ENCODE measurements at places on chromosomes 1 and 21.

GRCh38 chr1:215005078-215005477 lies 77.5 kb upstream of the KCNK2 start:
- DNase-seq = no peak

GRCh38 chr1:108653431-108654105 lies 7.3 kb downstream of the HENMT1 start:
- DNase-seq = no peak

- no peak for DNase-seq
Measured at GRCh38 chr1:218636548-218636947, 291.4 kb downstream of the TGFB2 start.

GRCh38 chr1:201450721-201451291 lies 18.2 kb downstream of the PHLDA3 start:
- no peak for DNase-seq

GRCh38 chr1:165376811-165377311 lies 20.3 kb upstream of the LMX1A start:
- DNase-seq = no peak

DNA sequence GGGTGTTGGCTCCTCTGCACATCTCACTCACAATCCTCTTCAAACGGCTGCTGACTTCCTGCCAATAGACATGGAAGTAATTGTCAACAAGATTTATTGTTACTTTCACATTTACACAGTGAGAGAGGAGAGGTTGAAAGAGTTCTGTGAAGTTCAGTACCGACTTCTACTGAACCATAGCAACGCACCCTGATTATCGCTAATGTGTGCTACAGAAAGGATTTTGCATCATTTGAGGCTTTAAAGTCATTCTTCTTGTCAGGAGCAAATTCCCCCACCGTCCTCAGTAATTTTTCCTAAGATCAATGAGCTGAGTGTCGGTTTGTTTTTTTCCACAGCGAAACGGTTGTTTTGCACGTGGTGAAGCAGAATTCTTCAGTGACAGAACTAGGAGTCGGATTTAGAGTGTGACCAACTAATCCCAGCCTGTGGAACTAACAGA lies 361.0 kb downstream of the ADGRL2 start:
- DNase-seq = no peak

- DNase-seq = no peak
Measured at GRCh38 chr1:40764981-40765380, 18.6 kb upstream of the KCNQ4 start.

- DNase-seq = peak; percentile 51
Measured at GRCh38 chr1:26529655-26530409, at the start of gene RPS6KA1. RPS6KA1 (plus strand) TSS chr1:26529761; CDS start chr1:26529921, 160 bp downstream.

DNA sequence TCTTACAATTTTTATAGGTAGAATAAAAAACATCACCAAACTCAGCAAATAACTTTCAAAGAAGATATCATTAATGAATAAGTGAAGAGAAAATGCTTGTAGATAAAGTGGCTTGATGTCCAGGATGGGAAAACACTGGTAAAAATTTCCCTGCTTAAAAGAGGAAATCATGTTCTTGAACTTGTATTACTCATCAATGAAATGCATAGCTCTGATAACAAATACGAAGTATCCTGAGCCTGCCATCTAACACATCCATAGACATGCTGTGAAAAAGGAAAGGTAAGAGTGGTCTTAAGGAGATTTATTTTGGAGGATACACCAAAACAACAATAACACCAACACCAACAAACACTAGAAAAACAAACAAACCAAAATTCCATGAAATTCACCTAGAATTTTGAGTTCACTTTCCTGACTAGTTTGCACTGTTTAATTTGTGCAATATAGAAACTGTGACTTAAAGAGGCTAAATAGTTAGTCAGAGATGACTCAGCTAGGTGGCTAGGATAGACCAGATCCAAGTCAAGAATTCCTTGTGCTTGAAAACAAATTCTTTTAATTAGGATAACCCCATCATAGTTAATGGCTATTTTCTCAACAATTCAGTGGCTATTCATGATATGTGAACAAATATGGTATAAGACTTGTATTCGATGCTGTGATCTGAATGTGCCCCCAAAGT lies 179.8 kb upstream of the KCNK2 start:
- DNase-seq = no peak

GRCh38 chr1:243441601-243442000 lies 185.8 kb downstream of the SDCCAG8 start:
- DNase-seq = no peak

DNA sequence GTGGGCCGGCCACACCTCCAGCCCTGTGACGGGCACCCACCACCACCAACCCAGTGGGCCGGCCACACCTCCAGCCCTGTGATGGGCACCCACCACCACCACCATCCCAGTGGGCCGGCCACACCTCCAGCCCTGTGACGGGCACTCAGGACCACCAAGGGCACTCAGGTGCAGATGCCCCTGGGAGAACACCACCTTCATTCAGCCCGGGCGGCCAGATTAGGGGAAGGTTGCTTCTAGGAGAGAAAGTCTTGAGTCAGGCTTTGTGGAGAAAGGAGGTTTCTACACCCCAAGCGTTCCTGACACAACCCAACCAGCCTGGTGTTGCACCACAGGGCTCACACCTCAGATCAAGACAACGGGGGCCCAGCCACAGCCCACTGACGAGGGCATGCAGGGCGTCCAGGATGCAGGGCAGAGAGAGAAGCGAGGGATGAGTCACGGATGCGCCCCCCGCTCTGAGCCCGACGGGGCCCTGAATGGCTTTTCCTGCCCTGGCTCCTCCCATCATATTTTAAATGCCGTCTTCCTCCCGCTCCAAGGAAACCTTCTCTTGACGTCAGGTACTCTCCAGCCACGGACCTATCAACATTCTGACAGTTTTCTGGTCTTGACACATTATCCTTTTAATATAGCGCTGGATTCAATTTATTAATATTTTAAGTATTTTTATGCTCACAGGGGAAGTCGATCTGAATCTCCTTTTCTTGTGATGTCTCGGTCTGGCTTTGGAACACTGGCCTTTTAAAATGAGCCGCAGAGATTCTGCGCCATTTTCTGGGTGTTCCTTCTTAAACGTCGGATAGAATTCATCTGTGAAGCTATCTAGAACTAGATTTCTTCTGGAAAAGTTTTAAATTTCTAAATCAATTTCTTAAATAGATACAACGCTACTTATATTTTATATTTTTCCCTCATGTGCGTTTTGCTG lies 631 bp upstream of the SPATC1L start:
- DNase-seq = peak; percentile 69

DNA sequence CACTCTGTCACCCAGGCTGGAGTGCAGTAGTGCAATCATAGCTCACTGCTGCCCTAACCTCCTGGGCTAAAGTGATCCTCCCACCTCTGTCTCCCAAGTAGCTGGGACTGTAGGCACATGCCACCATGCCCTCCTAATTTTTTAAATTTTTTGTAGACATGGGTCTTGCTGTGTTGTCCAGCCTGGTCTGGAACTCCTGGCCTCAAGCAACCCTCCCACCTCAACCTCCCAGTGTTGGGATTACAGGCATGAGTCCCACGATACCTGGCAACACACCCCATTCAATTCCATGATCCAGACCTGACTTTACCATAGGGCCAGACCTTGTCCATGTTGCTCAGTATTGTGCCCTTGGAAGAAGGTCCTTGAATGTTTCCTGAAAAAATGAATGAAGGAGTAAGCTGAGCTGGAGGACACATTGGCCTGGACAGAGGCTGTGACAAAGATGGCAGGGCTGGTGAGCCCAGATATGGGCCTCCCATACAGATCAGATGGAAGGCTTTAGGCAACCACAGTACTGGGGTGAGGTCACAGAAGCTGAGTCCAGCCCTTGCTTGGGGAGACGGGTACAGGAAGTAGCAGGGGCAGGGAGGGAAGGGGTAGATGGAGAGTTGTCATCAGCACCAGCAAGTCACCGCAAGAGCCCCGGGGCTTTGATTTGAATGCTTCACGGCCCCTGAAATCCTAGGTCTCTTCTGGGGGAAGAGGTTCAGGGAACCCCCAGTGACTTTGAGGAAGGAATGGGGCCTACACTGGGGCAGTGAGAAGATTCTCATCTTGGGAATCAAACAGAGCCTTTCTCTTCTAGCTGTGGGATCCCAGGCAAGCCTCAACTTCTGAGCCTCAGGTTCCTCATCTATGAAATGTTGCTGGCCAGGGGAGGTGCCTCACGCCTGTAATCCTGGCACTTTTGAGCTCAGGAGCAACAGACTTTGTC lies 40.1 kb upstream of the DMBX1 start:
- no peak for DNase-seq

- no peak for DNase-seq
Measured at GRCh38 chr1:72284084-72284347, 1.7 kb upstream of the NEGR1 start.

All from stimulated activated naive CD8-positive, alpha-beta T cell treated with anti-CD3 and anti-CD28 coated beads, Interleukin-15, amount 100 ng/mL, for 72 hours (primary cell).